ENCODE measurements at places on chromosomes 6 and 20.
A peak's percentile ranks its signal among the peaks of the same experiment; 100 is the strongest.

DNA sequence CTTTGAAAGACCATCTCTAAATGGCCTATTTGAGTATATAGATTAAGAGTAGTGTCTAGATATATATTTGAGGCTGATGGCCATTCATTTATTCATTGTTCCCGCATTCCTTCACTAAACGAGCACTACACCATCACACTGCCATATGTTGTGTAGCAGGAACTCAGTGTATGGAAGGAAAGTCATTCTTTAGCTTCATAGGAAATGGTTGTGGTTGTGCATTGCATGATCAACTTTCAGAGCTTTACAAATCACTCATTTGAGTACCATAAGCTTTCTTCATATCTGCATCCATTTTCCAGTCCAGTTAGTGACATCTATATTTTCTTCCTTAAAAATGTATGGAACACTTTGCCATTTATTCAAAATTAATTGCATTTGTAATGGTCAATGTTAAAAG lies 97.9 kb downstream of the ARID1B start:
- DNase-seq = no peak

DNA sequence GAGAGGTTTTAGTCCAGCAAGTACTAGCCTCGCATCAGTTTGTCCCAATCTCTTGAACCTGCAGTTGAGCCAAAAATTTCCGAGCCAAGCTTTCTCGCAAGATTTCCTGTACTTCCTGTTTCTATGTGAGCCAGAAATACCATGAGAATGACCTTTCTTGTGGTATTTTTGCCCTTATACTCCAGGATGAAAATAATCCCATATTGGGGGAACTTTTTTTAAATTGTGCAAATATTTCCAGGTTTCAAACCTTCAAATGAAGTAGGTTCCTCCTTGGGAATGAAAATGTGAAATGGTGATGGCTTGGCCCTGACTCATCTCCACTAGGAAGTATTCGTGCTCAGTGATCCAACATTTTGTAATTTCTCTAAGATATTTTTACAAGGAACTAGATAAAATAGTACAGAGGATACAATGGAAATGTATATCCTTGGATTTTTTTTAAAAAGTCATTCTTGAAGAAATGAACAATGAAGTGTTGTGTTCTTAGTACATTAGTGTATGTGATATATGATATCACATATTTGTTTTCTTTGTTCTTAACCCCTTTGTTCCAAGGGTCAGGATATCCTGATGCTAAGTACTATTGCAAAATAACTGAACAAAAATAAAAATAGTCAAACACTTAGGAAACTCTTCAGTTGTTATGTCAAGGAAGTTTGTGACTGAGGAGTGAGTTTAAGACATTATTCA lies 184.0 kb downstream of the PDE7B start:
- no peak for DNase-seq

- no peak for DNase-seq
Observed at GRCh38 chr6:145904391-145904790, 59.8 kb downstream of the SHPRH start.

DNA sequence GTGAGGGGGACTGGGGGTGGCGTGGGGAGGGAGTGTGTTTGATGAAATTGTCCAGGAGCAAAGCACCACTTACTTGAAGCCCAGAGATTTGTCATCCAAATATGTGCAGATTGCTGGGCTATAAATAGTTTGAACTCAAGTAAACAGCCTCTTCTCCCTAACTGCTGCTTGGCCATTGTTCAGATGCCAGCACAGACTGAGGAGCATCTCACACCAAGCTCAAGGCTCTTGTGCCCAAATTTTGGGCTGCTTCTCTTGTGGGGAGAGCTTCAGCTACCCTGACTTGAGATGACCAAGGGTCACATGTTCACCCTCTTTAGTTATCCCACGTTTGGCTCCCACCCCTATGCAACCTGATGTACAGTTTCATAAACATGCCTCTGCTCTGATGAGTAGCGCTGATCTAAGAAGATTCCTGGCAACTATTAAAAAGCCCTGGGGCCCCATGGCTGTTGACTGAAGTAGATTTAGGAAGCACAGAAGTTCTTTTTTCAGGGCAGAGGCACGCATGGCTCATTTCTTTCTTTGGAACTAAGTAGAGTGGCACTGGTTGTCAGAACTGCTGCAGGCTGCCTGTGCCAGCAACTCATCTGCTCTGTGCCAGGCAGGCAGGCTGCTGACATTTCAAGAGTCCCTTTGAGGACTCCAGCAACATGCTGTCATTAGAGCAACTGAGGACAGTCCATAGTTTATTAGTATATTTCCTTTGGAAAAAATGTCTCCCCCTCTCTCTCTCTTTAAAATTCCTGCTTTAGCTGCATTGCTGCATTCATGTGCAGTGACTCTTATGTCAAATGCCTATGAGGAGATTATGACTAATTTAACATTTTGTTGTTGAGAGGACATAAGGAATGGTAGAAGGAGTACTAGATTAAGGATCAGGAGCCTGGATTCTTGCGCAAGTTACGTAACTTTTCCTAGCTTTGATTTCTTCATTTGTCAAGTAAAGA lies 9.6 kb upstream of the PKIG start:
- no peak for DNase-seq

DNA sequence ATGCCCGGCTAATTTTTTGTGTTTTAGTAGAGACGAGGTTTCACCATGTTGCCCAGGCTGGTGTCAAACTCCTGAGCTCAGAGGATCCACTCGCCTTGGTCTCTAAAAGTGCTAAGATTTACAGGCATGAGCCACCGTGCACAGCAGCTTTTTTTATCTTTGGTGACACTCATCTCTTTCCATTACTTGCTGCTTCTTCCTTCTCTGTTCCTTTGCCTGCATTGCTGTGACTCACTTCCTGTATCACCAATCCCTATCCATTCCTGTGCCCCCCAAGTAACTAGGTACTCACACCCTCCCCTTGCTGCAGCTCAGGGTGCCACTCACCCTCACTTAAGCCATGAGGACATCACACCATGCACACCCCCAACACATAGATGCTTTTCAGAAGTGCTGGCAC lies 24.6 kb downstream of the KHDC1L start:
- DNase-seq = no peak

DNA sequence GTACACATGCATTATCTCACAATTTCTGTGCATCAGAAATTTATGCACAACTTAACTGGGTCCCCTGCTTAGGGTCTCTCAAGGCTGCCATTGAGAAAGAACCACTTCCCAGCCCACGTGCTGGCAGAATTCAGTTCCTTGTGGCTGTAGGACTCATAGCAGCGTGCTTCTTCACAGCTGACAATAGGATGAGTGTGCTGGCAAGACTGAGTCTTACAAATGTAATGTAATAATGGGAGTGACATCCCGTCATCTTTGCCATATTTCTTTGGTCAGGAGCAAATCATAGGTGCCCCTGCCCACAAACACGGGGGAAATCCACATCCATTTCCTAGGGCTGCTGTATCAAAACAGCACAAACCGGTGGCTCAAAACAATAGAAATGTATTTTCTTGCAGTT lies 77.4 kb downstream of the FIG4 start:
- no peak for DNase-seq

GRCh38 chr20:13610184-13610583 lies 28.5 kb downstream of the TASP1 start:
- DNase-seq = no peak

DNA sequence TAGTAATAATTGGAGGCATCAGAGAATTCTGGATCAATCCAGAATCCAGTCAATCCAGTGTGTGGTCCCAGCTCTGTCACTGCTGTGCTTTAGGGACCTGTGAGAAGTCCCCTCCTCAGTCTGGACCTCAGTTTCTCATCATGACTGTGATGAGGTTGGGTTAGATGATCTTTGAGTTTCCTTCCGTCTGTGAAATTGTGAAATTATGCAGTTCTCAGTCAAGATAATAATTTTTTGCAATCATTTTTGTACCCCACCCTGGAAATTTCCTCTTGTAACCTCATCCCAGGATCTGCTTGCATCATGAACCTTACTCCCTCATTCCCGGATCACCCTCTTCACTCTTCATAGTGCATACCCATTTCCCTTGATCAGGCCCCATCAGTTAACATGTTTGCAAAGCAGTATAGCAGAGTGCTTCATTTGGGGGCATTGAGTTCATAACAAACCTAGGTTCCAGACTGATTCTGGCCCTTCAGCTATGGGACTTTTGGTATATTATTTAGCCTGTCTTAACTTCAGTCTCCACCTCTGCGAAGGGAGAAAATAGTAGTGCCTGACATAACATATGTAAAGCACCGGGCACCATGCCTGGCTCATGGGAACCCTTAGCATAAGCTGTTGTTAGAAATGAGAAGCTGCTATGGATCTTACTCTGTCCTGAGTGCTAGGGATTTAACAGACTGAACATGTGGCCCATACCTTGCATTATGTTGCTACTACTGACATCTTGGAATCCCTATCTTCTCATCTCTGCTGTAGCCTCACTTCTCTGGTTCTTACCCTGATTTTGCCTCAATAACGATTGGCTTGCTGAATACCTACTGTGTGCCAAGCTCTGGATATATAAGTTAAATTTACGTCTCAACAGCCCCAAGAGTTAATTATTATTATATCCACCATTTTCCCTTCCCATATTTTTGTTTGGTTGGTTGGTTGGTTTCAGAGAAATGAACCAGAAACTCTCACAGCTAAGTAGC lies 1.3 kb downstream of the ZNF76 start:
- DNase-seq = no peak

DNA sequence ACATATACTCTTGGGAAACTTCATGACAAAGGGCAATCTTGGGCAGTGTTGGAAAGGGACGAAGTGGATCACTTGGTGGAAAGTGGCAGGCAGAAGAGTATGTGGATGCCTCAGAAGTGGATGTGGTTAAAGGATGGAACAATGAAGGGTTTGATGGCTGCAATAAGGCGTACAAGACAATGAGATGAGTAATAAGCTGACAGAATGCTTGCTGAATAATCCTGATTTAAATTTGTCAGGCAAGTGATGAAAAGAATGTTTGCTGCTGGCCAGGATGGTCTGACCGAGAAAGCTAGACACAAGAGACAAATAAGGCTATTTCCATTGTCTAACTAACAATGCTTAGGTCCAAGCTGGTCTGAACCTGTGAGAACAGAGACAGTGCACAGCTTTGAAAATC lies 61.6 kb upstream of the CEP85L start:
- DNase-seq = no peak

- DNase-seq = no peak
Observed at GRCh38 chr6:89033461-89033860, 47.1 kb upstream of the PNRC1 start.

DNA sequence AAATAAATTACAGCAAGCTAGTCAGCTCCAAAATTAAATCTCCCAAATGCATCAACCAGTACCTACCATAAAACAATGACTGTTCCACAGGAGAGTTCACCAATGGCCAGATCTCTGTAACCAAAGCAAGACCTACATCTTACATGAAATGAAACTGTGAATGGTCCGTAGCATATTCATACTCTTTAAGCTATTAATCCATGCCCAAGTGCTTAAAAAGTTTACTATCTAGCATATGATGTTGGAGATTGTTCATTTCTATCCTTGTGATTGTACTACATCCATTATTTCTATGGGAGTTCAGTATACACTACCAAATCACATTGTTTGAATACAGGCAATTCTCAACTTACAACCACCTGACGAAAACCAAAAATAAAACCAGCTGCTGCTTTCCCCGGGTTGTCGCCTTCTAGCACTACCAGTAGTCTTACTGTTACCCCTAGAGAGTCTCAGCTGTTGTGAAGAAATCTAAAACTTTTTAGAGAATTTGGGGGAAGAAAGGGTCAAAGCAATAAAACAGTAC lies 38.0 kb downstream of the HIVEP2 start:
- DNase-seq = no peak

DNA sequence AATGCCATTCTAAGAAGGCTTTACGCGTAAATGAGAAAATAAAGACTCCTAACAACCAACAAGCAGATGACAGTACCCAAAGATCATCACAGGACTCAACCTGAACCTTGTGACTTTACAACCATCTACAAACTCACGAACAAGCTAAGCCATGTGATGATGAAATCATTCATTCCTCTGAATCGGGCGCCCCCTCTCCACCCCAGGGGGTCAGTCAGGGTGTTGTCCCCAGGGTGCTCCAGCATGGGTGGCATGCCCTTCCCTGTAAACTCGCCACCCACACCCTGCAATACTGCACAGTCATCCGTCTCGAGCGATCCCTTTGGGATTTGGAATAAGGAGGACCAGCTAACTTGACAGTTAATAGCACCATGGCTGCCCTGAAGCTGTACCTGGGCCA lies 12.6 kb downstream of the SERPINB6 start:
- DNase-seq = no peak

GRCh38 chr6:8193541-8193940 lies 91.2 kb upstream of the EEF1E1 start:
- DNase-seq = no peak

DNA sequence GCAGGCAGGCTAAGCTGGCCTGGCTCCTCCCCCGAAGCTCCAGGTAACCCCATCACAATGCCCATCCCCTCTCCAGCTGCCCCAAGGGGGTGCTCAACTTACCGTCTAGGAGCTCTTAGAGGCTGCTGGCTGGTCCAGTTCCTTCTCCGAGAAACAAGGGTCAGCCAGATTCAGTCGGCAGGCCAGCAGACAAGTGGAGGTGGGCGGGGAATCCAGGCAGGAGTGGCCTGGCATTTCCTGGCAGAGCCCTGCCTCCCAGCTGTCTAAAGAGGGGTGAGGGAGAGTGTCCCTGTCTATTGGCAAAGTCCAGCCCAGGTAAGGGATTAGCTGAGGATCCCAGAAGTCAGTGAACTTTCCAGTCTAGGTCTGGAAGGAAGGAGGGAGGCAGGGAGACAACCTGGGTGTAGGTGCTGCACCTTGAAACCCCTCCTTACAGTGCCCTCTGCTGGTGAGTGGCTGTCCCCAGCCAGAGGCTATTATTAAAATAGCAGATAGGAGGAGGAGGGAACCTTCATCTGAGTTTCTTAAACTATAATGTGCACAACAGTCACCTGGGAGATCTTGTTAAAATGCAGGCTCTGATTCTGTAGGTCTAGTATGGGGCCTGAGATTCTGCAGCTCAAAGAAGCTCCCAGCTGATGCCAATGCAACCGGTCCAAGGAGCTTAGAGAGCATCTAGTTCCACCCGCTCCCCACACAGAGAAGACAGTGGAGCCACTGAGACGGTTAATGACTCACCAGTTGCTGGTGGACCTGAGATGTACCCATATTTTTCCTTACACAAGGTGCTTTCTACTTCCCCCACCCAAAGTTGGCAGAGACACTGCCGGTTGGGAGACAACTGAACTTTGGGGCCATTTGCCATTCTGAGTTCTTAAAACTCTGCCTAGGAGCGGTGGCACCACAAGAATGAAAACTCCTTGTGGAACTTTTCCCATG lies at the start of gene UNC5CL:
UNC5CL (minus strand) TSS at position 162 of the 939 bp plus-strand sequence. CDS start 4,147 bp downstream, outside the sequence.
- peak; percentile 42 for DNase-seq

- DNase-seq = no peak
Observed at GRCh38 chr20:12976720-12977309, 32.0 kb upstream of the SPTLC3 start.

Measured in T-helper 9 cell (primary cell).